Effector CD8-positive, alpha-beta T cell (primary cell): ENCODE measurements at places on chromosomes 3 and 15.

DNA sequence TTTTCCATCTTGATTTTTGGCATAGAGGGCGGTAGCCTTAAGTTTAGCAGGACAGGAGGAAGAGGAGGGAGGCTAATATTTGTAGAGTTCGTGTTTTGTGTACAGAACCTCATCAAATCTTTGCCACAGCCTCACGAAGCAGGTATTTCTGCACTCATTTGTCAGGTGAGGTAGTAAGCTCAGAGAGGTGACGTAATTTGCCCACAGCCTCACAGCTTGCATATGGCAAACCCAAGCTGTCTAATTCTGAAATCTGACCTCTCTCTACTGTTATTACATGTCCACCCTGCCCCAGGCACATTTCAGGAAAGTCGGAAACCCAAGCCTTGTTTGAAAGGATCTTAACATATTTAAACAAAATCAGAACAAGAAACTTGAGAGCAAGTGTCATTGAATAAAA lies 91.1 kb upstream of the TPM1 start:
- no peak for DNase-seq

DNA sequence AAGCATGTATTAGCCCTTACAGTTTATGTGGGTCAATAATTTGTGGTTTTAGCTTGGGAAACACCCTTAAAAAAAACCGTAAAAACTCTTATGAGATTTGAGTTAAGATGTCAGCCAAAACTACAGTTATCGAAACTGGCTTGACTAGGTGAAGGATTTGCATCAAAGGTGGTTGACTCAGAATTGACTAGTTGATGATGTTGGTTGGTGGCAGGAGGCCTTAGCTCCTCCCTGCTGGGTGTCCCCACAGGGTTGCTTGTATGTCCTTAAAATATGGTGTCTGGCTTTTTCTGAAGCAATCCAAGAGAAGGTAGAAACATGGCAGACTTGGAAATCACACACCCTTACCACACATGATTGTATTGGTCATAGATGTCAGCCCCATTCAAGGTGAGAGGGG lies 305.1 kb downstream of the ROBO2 start:
- no peak for DNase-seq

GRCh38 chr3:160225176-160226025 lies at the start of gene C3orf80:
Gene C3orf80, plus strand, starts transcription at chr3:160225422. Its CDS starts 214 bp downstream, at chr3:160225636.
- DNase-seq = no peak

- no peak for DNase-seq
Measured at GRCh38 chr3:143951351-143951971, 20.2 kb upstream of the DIPK2A start.

DNA sequence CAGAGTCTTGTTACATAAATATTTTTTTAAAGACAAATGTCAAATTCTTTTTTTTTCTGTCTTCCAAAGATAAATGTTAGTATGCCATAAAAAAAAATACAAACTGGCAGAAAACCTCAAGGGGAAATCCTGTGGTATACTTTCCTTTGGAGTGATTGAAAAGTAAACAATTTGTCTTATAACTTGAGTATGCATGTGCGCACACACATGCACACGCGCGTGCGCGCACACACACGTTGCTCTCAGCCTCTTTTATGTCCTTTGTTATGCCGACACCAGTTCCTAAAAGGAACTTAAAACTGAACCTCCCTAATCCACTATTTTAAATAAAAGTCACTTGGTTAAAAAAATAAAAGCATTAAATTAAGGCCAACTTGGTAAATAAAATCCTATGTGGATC lies 58.1 kb downstream of the TGFBR2 start:
- peak; percentile 12 for DNase-seq

DNA sequence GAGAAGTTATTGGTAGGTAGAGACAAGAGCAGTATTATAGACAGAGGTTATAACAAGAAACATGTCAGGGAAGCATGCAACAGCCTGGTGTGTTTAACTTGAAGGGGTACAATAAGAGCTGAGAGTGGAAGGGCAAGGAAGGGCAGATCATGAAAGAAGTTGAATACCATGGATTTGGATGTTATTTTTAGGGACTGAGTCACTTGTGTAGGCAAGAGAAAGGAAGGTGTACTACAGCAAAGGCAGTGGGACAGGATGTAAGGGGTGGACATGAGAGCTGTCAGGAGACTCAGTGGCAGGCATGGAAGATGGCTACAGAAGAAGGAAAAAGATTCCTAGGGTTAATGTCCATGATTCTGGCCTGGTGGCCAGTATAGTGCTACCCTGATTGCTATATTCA lies 66.4 kb downstream of the TFG start:
- no peak for DNase-seq

DNA sequence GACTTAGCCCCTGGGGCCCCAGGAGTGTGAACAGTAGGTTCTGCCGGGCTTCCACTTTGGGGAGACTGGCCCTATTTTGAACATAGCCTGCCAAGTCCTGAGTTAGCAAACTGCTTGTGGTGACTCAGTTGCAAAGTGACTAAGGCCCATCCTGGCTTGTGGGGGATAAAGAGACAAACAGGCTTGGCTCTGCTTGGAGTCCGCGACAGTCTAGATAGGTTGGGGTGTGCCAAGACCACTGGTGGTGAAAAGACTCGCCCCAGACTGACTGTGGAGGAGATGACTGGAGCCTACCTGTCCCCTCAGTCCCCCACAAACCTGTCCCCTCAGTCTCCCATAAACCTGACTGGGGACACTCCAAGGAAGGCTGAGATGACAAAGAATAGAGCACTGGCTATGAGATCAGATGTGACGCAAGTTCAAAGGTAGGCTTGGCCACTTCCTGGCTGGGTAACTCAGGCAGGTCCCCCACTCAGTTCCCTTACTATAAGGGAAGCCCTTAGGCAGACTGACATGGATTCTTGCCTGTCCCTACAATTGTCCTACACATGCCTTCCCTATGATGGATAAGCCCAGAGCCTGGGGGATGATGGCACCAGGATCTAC lies 4.3 kb downstream of the DNASE1L3 start:
- no peak for DNase-seq

GRCh38 chr15:98924401-98925049 lies 83.1 kb downstream of the PGPEP1L start:
- no peak for DNase-seq

DNA sequence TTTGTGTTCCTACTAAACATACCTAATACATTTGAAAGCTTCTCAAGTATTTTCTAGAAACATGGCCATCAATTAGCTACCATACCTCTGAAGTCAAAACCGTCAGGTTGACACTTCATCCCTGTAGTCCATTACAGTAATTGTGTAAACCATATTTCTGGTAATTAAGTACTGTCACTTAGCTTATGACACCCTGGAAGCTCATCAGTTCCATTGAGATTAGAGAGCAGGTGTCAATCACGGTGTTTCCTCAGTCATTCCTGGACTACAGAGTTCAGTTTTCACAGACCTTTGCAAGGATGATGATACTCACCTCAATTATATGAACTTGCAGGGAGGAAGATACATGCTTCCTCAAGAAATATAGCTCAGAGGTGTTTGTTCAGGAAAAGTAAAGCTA lies 552.0 kb downstream of the SI start:
- DNase-seq = no peak

GRCh38 chr3:66958067-66958466 lies 40.0 kb upstream of the KBTBD8 start:
- no peak for DNase-seq

- no peak for DNase-seq
Measured at GRCh38 chr3:191138937-191139336, 60.1 kb upstream of the OSTN start.

GRCh38 chr15:69930754-69931153 lies 167.0 kb downstream of the TLE3 start:
- no peak for DNase-seq

DNA sequence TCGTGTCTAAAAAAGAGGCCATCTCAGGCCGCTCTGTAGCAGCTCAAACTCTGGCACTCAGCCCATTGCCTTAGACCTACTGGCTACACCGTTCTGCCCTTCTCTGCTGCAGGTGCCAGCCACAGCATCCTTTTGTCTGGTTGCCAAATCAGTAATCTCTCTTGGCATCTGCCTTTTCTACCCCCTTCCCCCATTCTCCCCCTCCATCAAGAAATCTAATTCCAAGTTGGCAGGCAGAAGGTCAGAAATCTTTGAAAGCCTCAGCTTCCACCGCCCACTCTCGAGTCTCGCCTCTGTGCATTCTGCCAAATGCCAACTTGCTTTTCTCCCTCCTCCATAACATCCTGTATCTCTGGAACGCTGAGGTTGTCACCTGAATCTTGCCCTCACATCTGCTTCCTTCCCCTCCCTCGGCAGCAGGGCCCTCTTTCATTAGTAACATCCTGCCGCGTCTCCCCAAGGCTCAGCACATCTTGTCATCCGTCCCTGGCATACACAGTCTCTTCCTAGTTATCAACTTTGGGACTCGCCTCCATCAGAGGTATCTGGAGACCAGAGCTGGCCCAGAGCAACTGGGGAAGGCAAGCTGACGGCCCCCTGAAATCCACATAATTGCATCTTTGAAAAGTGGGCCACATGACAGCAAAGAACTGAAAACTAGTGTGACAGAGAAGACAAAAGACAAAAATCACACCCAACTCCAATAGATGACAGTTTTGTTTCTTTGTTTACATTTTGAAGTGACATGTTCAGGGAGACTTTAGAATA lies 312.0 kb upstream of the CCDC54 start:
- DNase-seq = no peak

- DNase-seq = no peak
Measured at GRCh38 chr3:13138833-13139145, 65.6 kb upstream of the IQSEC1 start.

DNA sequence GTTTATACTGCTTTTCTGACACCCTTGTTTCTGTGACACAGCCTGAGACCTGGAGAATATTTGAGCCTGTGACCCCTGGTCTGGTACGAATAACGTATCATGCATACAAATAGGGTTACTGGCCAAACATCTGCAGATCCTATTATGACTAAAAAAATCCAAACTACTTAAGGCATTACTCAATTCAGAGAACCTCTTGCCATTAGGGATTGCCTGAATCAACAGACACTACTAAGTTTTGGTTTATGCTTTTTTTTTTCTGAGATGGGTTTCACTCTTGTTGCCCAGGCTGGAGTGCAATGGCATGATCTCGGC lies 35.4 kb downstream of the OSBPL10 start:
- no peak for DNase-seq

GRCh38 chr3:97291901-97292300 lies 472.7 kb upstream of the ARL6 start:
- no peak for DNase-seq

- peak; percentile 25 for DNase-seq
Measured at GRCh38 chr3:5122741-5123706, 932 bp downstream of the ARL8B start.

DNA sequence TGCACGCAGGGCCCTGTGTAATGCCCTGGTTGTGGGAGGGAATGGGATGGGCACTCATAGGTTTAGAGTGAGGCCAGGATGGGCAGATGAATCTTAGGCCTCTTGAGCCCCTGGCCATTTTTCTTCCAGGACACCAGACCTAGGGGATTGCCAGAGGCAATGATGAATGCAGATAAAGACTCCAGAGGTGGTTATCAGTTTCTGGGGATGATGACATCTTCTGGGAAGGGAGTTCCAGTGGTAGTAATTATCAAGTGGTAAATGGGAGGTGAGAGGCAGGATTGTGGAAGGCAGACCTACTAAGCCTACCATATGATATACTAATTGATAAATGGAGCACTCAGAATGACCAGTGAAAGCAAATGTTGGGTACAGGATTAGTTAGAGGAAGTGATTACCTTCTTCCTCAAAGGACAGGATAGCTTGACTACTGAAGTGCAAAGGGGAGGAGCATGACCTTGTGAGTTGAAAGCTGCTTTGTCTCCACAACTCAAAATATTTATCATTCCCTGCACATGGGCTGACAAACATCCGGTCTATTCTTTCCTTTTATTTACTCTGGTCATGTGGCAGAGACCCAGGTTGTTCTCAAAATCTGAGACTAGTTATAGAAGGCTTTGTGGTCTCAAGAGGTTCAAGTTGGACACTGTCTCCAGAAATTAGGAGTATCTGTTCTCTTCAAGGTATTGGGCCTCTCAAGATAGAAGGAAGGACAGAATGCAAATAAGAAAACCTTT lies 10.2 kb upstream of the MAPK6 start:
- no peak for DNase-seq

- no peak for DNase-seq
Measured at GRCh38 chr3:41792806-41793205, 169.1 kb downstream of the ULK4 start.

DNA sequence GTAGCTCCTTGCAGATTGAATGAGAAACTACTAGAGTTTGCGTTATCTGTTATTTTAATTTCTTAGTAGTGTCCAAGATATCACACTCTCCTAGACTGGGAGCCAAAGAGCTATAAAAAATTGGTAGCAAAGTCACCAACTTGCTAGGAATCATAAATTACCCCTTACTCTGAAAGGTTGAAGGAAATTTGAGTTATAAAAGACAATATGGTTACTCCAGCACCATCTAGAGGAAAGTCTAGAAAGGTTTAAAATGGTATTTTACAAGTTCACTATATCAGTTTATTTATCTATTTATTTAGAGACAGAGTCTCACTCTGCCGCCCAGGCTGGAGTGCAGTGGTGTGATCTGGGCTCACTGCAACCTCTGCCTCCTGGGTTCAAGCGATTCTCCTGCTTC lies 121.6 kb downstream of the RBPMS2 start:
- DNase-seq = no peak

GRCh38 chr3:39531665-39532064 lies 64.2 kb downstream of the MOBP start:
- no peak for DNase-seq

DNA sequence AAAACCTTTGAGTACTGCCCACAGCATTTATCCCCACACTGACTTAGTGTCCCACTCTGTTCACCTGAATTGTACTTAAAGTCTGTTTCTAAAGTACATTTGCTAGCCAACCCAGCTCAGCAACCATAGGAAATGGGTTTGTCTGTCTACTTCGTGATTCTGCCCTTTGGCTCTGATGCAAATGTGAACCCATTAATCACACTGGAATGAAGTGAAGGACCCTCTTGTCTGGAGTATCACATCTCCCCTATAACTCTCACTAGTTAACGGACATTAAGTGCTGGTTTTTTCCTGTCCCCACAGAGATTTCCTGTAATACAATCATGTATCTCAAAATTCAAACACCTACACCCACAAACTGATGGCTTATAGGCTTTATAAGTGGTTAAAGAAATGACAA lies 20.5 kb downstream of the EID1 start:
- DNase-seq = no peak

GRCh38 chr3:155595371-155595770 lies 149.5 kb downstream of the PLCH1 start:
- DNase-seq = no peak
